ENCODE measurements at places on chromosomes 3 and 15.

DNA sequence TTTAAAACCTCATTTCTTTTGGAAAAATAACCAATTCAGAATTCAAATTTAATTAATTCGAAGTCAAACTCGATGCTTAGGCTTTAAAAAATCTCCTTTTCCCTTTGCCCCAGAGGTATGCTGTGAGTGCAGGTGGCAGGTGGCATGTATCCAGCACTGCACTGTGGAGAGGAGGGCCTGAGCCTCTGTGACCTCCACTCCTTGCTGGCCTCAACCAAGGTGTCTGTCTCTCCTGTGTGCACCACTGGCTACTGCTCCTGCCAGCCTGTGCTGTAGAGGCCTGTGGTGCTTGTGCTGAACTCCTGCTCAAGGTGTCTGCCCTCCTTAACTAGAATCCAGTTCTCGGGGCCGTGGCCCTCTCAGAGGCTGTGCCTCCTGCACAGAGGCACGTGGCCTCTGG, 56.2 kb upstream of the NEDD4 start:
- no peak for DNase-seq

- DNase-seq, result no peak
These were observed 79.7 kb downstream of the FBN1 start for GRCh38 chr15:48565560-48566482.

DNA sequence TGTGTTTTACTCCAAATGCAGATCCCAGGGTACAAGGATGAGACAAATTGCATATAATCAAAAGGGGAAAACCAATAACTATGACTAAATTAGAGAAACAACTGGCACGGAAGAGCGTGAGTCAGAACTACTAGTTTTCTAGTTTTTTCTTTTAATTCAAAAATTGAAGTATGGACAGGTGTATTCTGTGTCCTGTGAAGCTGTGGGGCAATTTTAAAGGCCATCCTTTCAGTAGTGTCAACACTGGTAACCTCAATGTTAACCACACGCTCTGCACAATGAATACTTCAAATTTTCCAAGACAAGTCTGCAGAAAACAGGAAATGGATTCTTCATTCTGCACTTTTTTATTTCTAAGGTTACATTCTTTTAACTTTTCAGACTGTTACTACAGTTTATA, 32.5 kb upstream of the GOLGA8A start:
- no peak for DNase-seq

- DNase-seq, result no peak
These were observed 920.7 kb upstream of the NR2F2 start for GRCh38 chr15:95409626-95410310.
